Vagina (tissue), 2 donors: ENCODE measurements at places on chromosomes 5 and 9. TPM values are rescaled to one million over a fixed set of nuclear protein-coding genes. Genes with fewer than 3 reads are reported as not detected.

GRCh38 chr5:94072116-94072515 lies 330.7 kb upstream of the POU5F2 start:
- DNase-seq = no peak

DNA sequence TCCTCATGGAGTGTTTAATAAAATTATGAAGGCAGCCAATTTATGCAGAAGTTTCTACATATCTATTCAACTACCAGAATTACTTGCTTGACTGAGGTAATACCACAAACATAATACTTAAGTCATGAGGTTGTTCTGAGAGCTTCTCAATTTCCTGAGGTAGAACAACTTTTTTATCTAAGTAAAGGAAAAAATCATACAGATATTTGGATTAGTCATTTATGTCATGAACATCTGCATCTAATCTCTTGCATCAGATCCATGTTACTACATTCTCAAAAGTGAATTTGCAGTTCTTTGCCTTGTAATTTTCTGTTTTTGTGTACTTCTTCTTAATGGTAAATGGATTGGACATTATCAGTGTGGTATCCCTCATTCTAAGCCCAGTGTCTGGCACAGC lies 60.4 kb upstream of the RGMB start:
- DNase-seq = no peak

ZDHHC11 gene
- 5.6 TPM for total RNA-seq

SLC6A19 gene
- total RNA-seq = not detected

DNA sequence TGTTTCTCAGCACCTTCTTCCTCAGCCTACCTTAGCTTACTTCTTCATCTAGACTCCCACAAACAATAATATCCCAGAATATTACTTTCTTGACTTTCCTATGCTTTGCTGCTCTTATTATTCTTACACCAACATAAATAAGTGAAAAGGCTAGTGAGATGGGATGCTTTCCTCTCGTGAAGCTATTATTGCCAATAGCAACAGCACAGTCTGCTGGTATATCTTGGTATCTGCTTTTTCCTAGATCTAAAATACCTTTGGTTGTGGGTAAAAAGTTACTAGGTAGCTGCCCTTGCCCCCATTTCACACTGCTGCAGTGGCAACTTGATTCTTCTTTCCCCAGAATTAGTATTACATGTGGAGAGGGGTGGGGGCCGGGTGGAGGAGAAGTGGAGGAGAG lies 26.1 kb upstream of the GLIPR2 start:
- no peak for DNase-seq

DNA sequence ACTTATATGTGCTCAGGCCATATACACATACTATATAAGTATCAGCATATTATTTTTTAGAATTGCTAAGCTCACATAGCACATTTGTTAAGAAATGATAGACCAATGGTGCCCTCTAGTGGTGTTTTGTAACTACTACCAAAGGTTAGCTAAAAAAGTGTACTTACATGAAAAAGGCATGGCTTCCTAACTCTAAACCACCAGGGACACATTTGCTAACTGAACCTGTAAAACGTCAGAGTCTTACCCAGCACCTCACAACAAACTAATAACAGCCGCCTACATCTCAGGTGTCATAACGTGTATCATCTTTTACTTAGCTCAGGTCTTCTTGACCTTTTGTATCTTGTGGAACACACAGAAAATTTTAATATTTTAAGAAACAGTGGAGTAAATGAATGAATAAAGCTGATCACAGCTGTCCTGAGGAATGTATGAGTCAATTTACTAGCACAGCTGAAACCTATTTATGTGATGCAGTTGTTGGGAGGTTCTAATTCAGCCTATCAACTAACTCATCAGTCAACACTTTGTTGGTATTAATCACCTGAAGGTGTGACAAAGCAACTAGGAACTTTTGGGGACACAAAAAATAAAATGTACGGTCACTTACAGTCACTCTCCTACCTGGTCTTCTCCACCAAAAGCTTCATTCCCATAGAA lies 72.9 kb downstream of the BAAT start:
- no peak for DNase-seq

- DNase-seq = no peak
Observed at GRCh38 chr5:122022966-122023365, 55.1 kb downstream of the LOX start.
